Esophagus squamous epithelium (tissue), 5 donors: ENCODE measurements at places on chromosomes 3 and 15.

GRCh38 chr3:196691386-196691785, 20.7 kb downstream of the CEP19 start:
- DNase-seq = no peak

- DNase-seq = no peak
Observed at GRCh38 chr15:69357773-69358771, 56.1 kb upstream of the KIF23 start.

DNA sequence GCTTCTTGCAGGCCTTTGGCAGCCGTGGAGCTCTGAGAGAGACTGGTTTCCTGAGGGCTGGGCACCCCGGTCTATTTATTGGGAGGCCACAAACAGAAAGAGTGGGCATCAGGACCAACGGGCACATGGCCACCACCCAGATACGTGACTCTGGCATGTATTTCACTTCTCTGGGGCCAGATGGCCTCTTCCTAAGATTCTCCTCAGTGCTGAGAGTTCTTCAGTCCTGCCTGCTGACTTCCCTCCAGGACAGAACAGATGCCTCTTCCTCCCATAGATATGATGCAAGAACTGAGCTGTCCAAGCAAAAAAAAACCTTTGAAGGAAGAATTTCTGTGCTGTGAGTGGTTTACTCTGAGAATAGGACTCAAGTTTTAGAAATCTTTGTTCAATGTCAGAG, 107.7 kb downstream of the IGF2BP2 start:
- DNase-seq = no peak

DNA sequence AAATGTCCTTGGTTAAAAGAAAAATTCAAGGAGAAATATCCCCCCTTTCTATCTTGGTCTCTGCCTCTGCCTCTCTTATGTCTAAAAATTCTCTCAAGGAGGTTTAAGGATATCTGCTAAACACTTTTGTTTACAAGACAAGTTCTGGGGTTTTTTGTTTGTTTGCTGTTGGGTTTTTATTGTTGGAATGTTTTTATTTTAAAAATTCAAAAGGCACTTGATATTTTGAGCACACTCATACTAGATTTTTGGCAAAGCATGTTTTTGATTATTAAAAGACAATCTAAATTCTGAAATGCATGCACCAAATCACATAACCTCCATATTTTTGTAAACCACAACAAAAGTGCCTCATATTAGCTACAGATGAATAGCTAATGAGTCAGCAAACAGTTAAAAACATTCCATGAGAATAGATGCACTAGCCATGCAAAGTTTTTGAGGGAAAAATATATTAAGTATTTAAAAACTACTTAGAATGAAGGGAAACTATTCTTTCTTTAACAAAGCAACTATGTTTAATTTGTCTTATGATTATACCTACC, 84.6 kb downstream of the ZBTB20 start:
- DNase-seq = no peak

GRCh38 chr3:178246004-178246403, 290.2 kb upstream of the KCNMB2 start:
- DNase-seq = no peak

GRCh38 chr3:15113471-15113870, 14.5 kb upstream of the RBSN start:
- no peak for DNase-seq

GRCh38 chr15:75061272-75061671, 37.9 kb downstream of the PPCDC start:
- no peak for DNase-seq

GRCh38 chr15:100919481-100920405, 586 bp downstream of the LRRK1 start:
- no peak for DNase-seq

DNA sequence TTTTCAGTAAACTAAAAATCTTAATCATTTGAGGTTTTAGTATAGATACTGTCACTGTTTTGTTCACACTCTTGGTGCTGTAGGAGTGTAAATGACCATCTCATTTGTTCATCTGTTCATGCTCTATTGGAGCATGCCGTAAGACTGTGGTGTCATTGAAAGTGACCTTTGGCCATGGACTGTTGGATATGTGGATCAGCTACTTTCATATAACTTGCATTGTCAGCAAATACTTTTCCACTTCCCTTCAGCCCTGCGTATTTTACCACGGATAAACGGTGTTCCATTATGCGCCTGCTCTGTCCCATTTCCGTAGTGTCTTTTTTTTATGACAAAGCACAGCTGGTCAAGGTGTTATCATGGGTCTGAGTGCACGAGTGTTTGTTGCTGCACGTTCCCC, 32.6 kb upstream of the SENP5 start:
- no peak for DNase-seq

DNA sequence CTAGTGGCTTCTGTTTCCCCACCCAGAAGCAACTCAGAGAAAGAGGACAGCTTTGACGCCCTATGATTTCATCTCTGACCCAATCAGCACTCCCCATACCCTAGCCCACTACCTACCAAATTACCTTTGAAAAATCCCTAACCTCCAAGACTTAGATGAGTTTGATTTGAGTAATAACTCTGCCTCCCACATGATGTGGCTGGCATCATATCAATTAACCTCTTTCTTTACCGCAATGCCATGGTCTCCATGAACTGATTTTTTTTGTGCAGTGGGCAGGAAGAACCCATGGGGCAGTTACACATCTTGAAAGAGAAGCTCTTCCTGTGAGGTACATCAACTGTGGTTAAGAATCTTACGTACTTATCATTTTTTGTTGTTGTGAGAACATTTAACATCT, 25.5 kb upstream of the APOD start:
- DNase-seq = no peak

DNA sequence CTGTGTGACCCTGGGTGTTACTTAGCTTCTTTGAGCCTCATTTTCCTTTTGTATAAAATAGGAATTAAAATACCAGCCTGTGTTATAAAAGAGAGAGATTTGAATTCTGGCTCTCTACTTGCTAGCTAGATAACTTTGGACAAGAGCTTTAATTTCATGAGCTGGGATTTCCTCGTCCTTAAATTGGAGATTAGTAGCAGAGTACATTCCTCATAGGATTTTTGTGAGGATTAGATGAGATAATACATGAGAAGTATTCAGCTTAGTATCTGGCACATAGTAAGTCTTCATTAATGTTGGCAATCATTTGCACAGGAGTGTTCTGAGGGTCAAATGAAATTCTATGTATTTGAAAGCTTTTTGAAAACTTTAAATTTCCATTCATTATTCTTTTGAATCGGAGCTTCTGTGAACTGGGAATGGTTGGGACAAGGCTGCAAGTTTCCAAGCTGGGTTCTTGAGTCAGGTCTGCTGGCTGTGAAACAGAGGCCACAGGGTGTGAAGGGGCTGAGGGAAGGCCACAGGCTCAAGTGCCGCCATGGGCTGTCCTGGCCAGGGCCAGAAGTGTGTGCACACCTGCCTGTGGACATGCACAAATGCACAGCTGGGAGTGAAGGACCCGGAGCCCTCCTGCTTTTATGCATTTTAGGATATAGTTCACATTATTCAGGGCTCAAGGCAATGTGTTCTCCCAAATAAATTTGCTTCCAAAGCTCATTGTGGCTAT, 17.2 kb downstream of the ALPK3 start:
- no peak for DNase-seq

DNA sequence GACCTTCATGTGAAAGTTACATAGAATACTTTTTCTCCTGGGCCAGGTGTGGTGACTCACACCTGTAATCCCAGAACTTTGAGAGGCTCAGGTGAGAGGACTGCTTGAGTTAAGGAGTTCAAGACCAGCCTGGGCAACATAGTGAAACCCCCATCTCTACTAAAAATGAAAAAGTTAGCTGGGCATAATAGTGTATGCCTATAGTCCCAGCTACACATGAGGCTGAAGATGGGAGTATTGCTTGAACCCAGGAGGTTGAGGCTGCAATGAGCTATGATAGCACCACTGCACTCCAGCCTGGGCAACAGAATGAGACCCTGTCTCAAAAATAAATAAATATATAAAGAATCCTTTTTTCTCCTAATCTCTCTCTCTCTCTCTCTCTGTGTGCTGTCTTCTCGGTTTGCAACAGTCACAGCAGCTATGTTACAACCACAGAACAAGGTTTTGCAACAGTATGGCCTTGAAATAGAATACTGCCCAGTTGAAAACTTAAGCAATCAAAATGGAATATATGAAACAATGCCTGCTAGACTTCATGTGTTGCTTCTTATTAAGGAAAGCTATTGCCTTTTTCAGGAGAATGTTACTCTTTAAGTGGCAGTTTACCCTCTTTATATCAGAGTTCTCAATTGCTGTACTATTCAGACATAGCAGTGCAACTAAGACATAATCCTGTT, 12.3 kb upstream of the DENND4A start:
- no peak for DNase-seq

- no peak for DNase-seq
Observed at GRCh38 chr15:100671858-100672543, 69.6 kb downstream of the ASB7 start.

DNA sequence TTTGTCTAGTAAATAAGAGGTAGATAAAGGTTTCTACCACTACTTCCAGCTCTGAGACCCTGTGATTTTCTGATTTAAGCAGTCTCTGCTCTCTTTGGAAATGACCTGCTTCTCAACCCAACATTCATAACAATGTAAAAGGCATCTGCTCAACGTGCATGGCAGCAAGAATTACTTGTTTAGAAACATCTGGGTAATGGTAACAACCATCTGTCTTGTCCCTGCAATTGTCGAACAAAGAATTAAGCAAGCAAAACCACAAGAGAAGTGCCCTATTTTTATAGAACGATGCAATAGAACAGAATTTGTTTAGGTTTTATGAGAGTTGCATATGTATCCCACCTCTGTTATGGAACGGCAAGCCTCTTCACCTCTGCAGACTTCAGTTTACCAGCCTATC, 7.1 kb upstream of the FSIP1 start:
- no peak for DNase-seq

GRCh38 chr3:146539315-146539714, 5.1 kb downstream of the PLSCR1 start:
- no peak for DNase-seq

GRCh38 chr15:90037961-90038631, 37.0 kb downstream of the ZNF710 start:
- DNase-seq = no peak

DNA sequence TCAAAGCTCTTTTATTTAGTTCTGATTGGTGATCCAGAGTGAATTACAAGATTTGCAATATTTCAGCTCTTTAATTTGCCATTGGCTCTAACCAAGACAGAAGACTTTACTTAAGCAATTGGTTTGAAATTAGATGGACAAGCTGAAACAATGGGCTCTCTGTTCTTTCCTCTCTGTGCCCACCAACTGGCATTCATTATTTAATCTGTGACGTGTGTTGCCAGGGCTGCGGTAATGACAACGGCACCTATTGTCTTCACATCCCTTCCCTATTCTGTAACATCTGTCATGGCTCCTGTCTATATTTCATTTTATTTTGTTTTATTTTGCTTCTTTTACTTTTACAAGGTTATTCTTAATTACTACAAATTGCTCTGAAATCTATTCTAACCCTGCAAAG, 33.9 kb downstream of the PLD1 start:
- DNase-seq = no peak

DNA sequence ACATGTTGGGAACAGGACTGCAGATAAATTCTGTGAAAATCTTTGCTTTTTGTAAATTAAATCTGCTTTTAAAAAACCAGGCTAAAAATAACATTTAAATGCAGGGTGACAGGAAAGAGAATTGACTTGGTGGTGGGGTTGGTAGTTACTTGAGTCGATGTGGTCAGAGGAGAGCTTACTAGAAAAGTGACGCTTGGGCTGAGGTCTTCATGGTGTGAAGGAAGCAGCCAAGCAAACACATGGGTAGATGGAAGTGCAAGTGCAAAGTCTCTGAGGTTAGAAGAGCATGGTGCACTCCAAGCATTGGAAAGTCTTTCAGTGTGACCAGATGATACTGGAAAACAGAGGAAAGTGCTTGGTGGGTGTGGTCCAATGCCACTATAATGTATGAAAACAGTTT, 86.4 kb upstream of the THBS1 start:
- DNase-seq = no peak

DNA sequence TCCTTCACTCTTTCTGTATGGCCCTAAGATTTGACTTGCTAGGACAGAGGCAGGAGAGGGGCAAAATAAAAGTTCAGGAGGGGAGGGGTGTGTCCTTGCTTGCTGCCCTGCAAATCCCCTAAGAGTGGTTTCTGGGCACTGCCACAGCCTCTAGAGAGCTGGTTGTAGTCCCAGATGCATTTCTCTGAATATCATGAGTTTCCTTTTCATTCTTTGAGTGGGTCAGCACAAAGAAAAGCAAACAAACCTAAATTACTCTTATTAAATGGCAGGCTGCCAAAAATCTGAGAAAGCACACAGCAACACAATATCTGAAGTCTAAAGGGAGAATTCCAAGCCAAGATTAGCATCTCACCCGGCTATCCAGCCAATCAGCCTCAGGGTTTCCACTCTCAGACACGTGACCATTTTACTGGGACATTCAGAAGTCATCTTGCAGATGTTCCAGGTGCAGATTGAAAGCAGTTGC, 919.3 kb downstream of the TUSC7 start:
- DNase-seq = no peak

DNA sequence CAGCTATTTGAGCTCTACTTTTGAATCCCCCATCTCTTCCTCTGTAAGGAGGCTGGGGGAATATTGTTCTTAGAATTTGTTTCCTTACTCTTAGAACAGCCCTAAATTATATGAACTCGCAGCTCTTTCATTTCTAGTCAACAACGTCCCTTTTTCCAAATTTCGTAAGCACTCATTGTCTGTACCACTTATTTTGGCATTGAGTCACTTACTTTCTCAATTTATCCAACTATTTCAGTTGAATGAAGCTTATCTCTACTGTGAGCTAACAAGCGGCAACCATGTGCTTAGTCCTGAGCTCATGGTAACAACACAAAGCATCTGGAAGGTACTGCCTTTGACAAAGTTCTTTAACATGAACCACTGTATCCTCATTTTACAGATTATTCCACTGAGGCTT, 191.1 kb downstream of the GREM1 start:
- DNase-seq = no peak

- no peak for DNase-seq
Observed at GRCh38 chr15:35302334-35302733, 217.2 kb upstream of the NANOGP8 start.

- DNase-seq = no peak
Observed at GRCh38 chr3:132563420-132564069, 33.5 kb upstream of the ACKR4 start.

- DNase-seq = no peak
Observed at GRCh38 chr3:127147291-127147885, 45.5 kb upstream of the PRR23E start.

GRCh38 chr3:59766200-59766872, 716.5 kb upstream of the CFAP20DC start:
- DNase-seq = no peak

- no peak for DNase-seq
Observed at GRCh38 chr3:50183755-50184154, 7.7 kb upstream of the GNAT1 start.

DNA sequence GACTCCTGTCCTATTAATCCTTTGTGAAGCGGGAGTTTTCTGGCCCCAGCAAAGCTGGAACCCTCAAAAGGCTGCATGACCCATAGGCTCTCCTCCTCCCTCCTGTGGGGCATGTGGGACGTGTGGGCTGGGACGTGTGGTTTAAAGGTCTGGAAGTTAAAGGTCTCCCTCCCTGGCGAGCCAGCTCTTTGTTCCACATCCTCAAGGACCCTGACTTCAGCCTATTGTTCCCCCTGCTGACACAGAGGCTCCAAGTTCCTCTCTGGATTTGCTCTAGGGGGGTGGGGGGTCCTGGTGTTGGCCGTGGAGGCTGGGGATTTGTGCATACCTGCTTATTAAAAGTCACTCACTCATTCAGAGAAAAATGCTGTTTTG, 44.2 kb downstream of the SMAD6 start:
- no peak for DNase-seq

GRCh38 chr3:161430307-161430706, 59.0 kb upstream of the SPTSSB start:
- no peak for DNase-seq

- no peak for DNase-seq
Observed at GRCh38 chr15:84398763-84399701, 163.5 kb downstream of the GOLGA6L4 start.
